ENCODE measurements at places on chromosomes 7 and 10.

DNA sequence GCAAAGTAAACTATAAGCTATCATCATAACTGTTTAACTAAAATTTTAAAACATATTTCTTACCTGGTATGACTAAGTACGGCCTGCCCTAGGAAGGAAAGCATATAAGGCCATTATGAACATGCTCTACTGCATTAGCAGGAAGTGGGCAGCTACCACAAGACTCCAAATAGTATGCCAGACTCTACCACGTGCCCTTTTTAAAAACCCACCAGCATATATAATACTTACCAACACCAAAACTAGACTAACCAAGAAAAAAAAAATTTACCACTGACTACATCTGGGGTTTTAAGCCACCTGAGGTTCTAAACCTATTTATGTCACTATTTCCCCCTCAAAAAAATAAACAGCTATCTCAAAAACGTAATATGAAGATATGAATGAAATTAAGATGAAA lies 30.1 kb downstream of the NUDCD3 start:
- no peak for DNase-seq

DNA sequence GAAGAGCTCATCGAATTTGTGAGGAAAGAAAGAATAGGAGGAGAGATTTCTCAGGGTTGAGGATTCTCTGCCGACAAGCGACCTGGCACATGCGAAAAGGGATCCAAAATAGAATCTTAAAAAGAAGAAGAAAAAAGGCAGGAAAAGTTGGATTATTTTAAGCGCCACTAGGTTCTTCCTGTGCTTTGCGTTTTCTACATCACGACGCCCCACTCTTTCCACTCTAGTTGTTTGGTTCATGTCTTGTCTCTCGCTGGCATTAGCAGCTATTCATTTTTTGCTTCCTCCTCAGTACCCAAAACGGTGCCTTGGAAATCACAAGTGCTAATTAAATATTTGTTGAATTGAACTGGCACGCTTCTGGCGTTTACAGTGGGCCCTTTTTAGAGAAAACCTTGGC lies 674 bp upstream of the FRA10AC1 start:
- peak; percentile 29 for DNase-seq

DNA sequence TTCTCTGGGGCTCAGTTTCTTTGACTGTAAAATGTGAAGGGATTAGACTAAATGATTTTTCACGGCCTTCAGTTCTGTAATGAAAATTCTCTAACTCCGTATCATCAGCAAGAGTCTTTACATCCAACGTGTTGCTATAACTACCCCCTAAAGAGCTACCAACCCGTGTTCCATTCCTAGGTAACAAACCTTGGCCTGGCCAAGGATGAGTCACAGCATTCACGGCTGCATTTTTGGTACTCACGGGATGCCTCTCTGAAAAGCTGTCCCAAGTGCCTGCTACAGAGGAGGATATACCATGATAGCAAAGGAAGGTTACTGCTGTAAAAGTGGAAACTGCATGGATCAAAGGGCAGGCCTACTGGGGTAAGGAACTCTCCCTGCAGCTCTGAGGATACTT lies 5.9 kb downstream of the LRRC4 start:
- DNase-seq, result peak; percentile 48

- peak; percentile 55 for DNase-seq
Measured at GRCh38 chr7:92634924-92635519, 44.8 kb upstream of the FAM133B start.

GRCh38 chr10:52229291-52229931 lies 84.7 kb upstream of the DKK1 start:
- DNase-seq, result peak; percentile 27

- DNase-seq, result peak; percentile 61
Measured at GRCh38 chr10:131972474-131973071, 9.2 kb downstream of the BNIP3 start.

DNA sequence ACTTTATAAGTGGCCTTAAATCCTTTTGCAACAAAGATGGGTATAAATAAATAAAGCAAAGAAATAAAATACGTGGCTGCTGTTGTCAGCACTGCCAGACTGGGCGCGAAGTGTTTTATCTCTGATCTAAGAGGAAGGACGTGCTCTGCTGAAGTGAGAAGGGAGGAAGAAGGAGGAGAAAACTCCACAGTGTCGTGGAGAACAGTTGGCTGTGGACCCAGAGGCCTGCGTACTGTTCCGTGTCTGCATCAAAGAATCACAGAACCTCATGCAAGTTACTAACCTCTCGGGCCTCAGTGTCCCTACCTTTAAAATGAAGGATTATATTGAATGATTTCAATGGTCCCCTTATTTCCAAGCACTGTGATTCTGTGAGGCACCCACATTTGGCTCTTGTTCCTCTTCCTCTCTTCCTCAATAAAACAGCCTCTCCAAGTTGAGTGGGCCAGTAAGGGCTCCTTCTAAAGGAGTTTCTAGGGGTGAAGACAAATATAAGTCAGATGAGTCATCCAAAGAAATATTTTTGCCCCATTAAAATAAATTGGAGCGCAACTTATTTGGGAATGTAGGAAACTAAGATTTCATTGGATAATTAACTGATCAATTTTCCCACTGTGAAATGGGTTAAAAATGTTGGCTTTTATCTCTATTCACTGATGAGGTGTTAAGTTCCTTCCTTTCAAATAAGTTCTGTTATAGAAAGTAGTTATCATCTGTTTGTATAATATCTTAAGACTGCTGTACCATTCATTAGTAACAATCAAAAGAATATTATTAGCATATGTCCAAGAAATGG lies 126.9 kb upstream of the EFCAB10 start:
- DNase-seq, result peak; percentile 5

- DNase-seq, result no peak
Measured at GRCh38 chr7:24069751-24070150, 214.2 kb upstream of the NPY start.

DNA sequence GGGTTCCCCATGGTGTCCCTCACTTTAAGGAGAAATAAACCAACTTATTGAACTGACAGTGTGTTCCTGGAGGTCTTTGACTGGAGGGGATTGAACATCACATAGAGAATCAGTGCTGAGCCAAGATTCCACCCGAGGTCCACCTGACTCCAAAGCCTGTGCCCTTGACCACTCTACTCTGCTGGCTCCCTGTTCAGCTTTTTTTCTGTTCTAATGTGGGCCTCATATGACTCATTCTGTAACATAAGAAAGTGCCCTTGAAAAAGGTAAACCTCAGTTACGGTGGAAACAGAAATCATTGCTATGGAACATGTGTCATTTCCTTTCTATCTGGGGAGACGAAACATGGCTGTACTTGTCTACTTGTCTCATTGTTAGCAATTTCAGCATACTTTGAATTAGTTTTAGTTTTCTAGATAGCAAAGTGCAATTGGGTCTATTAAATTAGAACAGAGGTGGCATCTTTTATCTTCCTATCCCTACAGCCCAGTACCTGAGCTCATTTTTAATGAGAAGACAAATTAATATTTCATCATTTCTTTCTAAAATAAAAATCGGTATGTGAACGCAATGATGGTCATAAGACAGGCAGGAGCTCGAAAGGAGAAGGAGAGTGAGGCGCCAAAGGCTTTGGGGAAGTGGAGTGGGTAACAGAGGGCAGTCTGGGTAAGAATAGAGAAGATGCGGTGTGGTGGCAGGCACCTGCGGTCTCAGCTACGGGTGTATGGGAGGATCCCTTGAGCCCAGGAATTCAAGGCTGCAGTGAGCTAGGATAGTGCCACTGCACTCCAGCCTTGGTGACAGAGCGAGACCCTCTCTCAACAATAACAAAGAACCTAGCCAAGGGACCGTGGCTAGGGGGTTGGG lies 1.5 kb downstream of the GSDME start:
- no peak for DNase-seq

DNA sequence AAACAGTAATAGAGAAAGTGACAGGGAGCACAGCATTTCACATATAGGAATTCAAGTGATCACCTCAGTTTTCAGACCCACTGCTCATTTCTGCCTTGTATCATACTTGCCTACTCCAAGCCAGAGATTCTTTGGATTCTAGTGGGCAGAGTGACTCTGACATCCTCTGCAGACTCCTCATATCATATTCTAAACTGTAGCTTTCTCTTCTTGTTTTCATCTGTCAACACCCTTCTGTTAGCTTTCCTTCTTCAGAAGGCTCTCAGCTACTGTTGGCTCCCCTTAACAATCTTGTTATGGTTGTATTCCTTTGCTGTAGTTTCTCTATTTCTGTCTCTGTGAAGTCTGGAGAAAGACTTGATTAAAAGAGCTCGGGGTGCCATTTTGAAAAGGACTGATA lies 120.5 kb downstream of the CTNNA3 start:
- no peak for DNase-seq

Data from cardiac fibroblast (primary cell).